ENCODE measurements at places on chromosomes 7 and 10.
A peak's percentile ranks its signal among the peaks of the same experiment; 100 is the strongest.

- DNase-seq, result no peak
These were observed 96.3 kb downstream of the HIF1AN start for GRCh38 chr10:100632027-100632426.

GRCh38 chr10:48468866-48469511 lies 135.9 kb downstream of the ARHGAP22 start:
- DNase-seq, result no peak

DNA sequence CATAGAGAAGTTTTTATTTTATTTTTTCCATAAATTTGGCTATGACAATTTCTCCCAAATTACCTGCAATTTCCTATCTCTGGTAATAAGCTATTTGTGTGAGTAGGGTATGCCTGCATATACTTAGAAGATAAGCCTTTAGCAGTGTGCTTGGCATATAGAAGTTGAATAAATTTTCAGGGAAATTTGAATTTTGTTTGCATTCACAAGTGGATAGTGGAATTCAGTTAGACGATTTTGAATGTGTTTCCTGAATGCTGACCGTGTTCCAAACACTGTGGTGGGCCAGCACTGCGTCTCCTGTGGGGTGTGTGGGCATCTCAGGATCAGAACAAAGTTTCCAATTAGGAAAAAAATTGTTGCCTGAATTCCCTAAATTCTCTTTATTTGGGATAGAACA lies 99.3 kb downstream of the PPP1R17 start:
- DNase-seq, result no peak

DNA sequence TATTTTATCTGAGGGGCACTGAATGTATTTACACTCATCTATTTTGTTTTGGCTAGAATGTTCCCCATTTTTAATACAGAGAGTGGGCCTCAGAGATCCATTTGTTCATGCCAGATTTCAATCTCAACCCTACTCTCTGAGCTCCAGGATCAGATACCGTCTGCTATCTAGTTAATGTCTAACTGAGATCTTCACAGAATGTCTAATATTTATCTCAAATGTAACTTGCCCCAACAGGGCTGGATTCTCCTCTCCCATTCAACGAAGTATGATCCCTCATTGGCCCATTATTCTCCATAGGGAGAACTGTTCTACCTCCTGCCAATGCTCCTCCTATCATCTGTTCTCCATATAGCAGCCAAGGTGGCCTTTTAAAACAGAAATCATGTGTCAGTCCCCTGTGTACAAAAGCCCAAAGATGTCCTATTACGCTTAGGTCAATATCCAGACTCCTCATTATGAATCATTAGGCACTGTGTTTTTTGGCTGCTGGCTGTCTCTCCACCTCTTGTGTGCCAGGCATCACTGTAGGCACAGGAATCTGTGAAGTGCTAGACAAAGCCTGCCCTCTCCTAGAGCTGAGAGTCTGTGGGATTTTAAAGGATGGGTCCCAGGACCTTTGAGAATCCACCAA lies 169.3 kb upstream of the AGK start:
- no peak for DNase-seq

DNA sequence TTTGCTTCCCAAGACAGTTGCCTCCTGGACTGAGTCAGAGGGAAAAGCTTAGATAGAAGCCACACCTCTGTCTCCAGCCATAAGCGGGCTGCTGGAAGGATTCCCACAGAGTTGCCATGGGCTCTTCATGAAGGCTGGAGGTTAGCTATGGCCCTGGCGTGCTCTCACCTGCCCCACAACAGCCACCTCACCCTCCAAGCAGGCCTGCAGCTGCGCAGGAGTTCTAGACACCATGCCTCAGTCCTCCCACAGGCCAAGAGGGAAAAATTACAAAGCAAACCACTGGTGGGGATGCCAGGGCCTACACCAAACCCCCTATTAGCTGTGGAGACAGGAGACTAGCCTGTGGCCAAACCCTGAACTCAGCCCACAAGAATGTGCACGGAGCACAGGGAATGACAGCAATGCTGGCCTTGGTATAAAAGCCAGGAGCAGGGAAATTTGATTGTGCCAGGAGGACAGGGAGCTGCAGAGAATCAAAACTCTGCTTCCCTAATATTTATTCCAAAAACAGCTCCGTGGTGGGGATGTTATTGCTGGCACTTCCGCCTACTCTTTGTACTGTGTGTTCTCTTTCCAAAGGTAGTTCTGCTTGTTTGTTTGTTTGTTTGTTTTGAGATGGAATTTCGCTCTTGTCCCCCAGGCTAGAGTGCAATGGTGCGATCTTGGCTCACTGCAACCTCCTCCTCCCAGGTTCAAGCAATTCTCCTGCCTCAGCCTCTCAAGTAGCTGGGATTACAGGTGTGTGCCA lies 60.3 kb upstream of the STK17A start:
- no peak for DNase-seq

DNA sequence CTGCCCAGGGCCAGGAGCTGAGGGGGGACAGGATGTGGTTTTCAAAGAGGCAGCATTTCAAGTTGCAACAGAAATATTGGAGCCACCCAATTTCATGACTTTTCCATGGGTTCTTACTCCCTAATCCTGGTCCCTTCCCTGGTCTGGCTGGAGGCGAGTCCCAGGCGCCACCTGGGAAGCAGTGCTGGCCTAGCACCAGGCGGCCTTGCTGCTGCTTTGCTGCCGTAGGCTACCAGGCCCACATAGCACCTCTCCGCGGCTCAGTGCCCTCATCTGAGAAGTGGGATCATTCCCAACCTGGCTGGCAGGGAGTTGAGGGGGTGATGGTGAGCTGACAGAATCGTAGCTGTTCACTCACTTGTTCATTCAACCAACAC lies 33.7 kb downstream of the ZMIZ1 start:
- no peak for DNase-seq

GRCh38 chr10:19659920-19660655 lies 156.1 kb upstream of the PLXDC2 start:
- DNase-seq, result no peak

GRCh38 chr10:86715156-86715795 lies 41.1 kb upstream of the BMPR1A start:
- no peak for DNase-seq

DNA sequence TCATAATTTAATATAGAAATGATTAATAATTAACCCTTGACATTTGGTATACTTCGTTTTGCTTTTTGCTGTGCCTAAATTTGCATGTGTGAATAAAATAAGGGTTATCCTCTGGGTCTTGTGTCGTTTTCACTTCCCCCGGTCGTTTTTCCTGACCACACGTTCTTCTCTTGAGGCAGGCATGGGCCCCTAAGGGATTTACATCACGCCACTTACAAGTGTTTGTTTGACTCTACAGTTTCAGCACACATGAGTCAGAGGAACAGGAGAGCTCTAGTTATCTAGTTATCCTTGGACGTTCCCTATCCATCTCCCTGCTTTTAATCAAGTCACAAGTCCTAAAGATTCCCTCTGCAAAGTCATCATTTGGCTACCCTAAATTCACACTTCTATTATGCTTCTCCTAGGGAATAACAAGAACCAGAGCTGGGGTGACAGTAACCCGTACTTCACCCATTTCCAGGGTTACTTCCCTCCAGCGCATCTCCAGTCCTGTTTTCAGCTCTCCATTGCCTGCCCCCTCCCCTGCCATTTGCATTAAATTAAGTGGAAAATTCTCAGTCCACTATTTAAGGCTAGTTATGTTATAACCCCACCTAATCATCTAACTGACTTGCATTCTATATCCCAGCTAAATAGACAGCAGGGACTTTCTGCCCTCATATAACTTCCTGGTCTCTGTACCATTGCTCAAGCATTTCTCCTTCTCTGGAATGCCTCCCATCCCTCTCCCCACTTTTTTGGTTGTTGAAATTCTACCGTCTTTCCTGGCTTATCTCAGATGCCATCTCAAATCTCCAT lies 206.9 kb downstream of the PTEN start:
- peak; percentile 41 for DNase-seq

DNA sequence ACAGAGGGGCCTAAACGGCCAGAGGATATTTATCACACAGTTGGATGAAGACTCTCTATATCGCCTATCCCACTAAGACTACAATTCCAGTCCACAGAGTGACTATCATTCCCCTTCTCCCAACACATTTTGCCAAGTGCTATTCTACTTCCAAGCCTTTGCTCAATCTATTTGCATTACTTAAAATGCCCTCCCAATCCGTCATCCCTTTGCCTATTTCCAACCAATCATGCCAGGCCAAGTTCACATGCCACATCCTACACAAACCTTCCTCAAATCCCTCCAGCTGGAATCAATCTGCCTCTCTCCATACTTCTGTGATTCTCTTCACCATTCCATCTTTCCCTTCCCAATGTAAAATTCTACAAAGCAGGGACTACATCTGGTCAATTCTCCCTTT lies 38.2 kb downstream of the SMURF1 start:
- no peak for DNase-seq

- DNase-seq, result no peak
These were observed 33.8 kb upstream of the PRLHR start for GRCh38 chr10:118629211-118629610.

Data from suppressor macrophage (primary cell).